ENCODE measurements at places on chromosomes 5 and 9. TPM values are rescaled to one million over a fixed set of nuclear protein-coding genes. Genes with fewer than 3 reads are reported as not detected.

ORM2 gene
- polyA plus RNA-seq: 3.2 TPM

SNCAIP gene
- polyA plus RNA-seq: 1.6 TPM

TMEM215 gene
- polyA plus RNA-seq: not detected

NIM1K gene
- 1.3 TPM for polyA plus RNA-seq

MACROH2A1 gene
- polyA plus RNA-seq: 122 TPM

CCDC192 gene
- polyA plus RNA-seq: 0.41 TPM

ABCA1 gene
- 14.2 TPM for polyA plus RNA-seq

HK3 gene
- polyA plus RNA-seq: 9.5 TPM

IL13 gene
- not detected for polyA plus RNA-seq

WDR38 gene
- not detected for polyA plus RNA-seq

PTGS1 gene
- 348 TPM for polyA plus RNA-seq

PCDHGA7 gene
- polyA plus RNA-seq: 1.9 TPM

FAM81B gene
- polyA plus RNA-seq: not detected

TRAF1 gene
- polyA plus RNA-seq: 5.3 TPM

ANKRD20A1 gene
- 0.75 TPM for polyA plus RNA-seq

FCN2 gene
- polyA plus RNA-seq: 0.37 TPM

ST6GALNAC6 gene
- polyA plus RNA-seq: 105 TPM

CTXN3 gene
- polyA plus RNA-seq: 0.06 TPM

OLFML2A gene
- polyA plus RNA-seq: 36.8 TPM

RPP25L gene
- 33.7 TPM for polyA plus RNA-seq

Measured in urinary bladder (tissue), 4 donors.